ENCODE measurements at places on chromosomes 12 and 14. TPM values are rescaled to one million over a fixed set of nuclear protein-coding genes. Genes with fewer than 3 reads are reported as not detected.

IL26 gene
- not detected for total RNA-seq

AKAP3 gene
- 1.9 TPM for total RNA-seq

OTOGL gene
- total RNA-seq: 0.09 TPM

HSPB8 gene
- total RNA-seq: 70.0 TPM

CLEC9A gene
- total RNA-seq: 0.43 TPM

TNFRSF1A gene
- 185 TPM for total RNA-seq

BCL2L14 gene
- total RNA-seq: 1.4 TPM

CD27 gene
- total RNA-seq: 1.5 TPM

KRT8 gene
- total RNA-seq: 223 TPM

OTUB2 gene
- 1.0 TPM for total RNA-seq

PTPRB gene
- 196 TPM for total RNA-seq

NDUFB1 gene
- 95.4 TPM for total RNA-seq

GPR132 gene
- 6.7 TPM for total RNA-seq

SYT1 gene
- 0.58 TPM for total RNA-seq

PROX2 gene
- not detected for total RNA-seq

CELA1 gene
- total RNA-seq: not detected

APOF gene
- total RNA-seq: not detected

All from upper lobe of right lung (tissue), 1 donor.